ENCODE measurements at places on chromosomes 4 and X.

GRCh38 chrX:22950269-22951266, 49.2 kb upstream of the DDX53 start:
- no peak for DNase-seq

GRCh38 chrX:141185366-141185765, 8.4 kb upstream of the LDOC1 start:
- no peak for DNase-seq

DNA sequence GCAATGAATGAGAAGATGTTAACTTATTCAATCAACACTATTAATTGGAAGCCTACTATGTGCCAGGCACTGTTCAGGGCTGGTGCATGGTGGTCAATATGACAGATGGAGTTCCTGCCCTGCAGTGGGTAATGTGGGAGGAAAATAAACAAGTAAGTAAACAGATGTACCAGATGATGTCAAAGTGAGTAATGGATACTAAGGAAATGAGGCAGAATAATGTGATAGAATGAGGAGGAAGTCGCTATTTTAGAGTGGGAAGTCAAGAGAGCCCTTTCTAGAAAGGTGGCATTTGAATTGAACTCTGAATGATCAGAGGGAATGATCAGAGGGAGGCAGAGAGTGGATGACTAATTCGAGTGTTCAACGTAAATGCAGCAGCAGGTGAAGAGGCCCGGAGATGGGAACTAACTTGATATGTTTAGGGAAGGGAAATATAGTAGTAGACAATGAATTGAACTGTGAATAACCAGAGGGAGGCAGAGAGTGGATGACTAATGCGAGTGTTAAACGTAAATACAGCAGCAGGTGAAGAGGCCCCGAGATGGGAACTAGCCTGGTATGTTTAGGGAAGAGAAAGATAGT, 48.3 kb downstream of the HMGB3 start:
- DNase-seq, result no peak

DNA sequence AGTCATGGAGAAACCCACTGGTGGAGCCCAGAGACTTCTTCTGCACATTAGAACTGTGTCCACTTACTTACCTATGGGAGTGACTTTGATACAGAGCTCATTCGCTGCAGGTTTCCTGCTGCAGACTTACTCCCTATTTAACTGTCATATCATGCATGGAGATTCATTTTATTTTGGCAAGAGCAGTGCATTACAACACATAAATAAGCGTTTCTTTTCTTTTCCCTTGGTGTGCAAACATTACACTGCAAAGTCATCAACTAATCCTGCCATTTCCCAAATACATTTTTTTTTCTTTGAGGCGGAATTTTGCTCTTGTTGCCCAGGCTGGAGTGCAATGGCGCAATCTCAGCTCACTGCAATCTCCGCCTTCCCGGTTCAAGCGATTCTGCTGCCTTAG, 230.9 kb upstream of the SFRP2 start:
- DNase-seq, result no peak

GRCh38 chrX:94662689-94663088, 988.7 kb downstream of the FAM133A start:
- DNase-seq, result no peak

DNA sequence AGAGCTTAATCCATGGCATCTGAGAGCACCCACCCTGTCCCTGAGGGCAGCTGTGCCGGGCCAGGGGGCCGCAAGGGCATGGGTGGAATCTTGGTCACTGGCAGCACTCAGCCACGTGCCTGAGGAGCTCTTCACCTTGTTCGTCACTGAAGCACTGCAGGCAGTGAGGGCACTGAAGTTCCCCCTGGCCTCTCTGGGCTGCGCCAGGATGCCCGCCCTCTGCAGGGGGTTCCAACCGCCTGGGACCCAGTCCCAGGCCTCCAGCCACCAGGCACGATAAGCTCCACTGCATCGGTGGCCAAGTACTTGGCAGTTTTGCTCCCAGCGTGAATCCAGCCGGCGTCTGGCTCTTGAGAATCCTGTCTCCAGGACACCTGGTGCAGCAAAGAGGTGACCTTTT, 96.4 kb upstream of the MED14 start:
- DNase-seq, result no peak

DNA sequence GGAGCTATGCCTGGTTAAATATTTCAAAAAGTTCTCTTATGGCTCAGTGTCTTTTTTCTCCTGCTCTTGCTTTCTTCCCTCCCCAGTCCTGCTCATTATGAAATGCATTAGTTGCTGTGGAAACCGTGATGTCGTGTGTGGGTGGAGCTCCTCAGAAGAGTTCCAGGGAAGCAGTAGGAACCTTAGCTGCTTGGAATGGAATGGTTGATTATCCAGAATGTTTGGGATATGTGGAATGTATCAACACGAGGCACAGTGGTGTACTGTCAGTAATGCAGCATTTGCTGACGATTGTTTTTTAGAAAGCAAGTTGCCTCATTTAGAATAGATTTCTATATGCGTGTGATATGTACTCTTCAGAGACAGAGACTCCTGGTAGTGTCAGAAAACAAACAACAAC, 333.2 kb downstream of the ARHGAP10 start:
- peak; percentile 89 for DNase-seq

DNA sequence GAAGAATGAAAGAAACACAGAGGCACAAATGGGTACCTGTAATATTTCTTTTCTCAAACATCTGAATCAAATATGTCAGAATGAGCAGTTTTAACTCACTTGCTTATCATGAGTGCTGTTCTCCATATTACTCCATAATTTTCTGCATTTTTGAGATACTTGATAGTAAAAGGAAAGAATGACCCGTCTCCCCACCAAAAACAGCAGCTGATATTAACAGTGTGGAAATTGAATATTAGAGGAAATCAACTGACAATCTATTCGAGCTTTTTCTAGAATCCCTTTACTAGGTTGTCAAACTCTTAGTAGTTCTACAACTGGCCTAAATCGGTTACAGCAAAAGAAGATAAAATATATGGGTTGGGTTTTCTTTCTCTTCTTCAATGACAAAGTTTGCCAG, 49.9 kb upstream of the HELT start:
- no peak for DNase-seq

DNA sequence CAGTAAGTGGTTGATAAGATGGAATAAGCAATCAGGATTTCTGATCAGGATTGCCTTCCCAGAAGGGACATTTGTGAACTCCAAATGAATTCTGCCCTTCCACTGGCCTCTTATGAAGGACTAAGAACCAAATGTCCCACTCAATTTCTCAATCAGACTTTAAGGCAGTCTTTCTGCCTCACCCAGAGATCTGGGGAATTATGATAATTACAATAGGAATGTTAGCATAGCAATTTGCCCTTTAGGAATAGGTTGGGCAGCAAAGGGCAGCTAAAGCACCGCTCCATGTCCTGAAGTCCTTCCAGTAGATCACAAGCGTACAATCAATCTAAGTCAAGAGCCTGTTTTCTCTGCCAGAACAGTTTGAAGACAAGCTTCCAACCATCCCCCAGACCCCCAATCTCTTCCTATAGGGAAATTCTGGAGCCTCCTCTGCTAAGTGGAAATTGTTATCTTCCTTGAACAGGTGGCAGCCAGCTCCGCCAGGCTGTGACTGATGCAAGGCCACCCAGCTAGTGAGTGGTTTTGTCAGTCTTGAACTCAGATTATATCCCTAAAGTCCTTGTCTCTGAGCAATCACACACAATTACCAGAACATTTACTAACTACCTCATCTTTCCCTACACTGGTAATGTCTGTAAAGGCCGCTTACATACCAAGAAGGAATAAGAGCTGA, 18.6 kb downstream of the NKX3-2 start:
- no peak for DNase-seq

DNA sequence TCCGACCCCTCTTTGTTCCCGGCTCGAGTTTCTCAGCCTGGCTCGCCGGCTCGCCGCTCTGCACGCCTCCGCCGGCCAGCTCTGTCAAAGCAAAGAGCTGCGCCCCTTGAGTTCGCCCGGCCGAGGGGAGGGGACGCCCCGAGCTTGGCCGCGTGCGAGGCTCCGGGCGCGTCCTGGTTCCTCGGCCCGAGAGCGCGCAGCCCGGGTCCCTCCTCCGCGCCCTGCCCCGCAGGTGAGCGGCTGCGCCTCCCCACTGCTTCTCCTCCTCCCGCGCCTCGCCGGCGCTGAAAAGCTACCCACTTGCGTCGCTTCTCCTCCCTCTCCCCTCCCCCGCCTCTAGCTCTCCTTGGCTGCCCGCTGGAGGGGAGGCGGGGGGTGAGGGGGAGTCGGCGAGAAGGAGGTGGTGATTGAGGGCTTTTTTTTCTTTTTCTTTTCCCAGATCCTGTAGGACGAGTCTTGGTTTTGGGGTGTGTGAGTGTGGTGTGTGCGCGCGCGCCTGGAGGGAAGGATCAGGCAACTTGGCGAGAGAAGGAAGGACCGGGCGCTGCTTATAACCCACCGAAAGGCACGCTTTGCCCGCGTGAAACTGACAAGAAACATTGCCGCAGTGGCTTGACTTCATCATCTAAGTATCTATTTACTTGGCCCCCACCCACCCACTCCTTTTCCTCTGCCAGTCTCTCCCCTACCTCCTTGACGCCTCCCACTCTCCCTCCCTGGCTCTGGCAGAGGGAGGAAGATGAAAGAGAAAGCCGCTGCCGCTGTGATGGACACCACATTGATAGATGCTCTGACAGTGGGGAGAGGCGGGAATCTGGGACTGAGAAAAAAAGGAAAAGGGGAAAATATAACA, at the start of gene LEF1:
Gene LEF1 (minus strand): TSS at position 262 of the 853 bp plus-strand sequence. CDS start 1,165 bp downstream, outside the sequence.
- DNase-seq, result no peak

GRCh38 chr4:172404676-172405075, 591.5 kb downstream of the GALNTL6 start:
- peak; percentile 38 for DNase-seq
